Activated CD4-positive, alpha-beta T cell treated with anti-CD3 and anti-CD28 coated beads, Interleukin-2, amount 50 U/mL, for 24 hours (primary cell): ENCODE measurements at places on chromosomes 6 and 20.

- peak; percentile 39 for DNase-seq
Measured at GRCh38 chr6:170516783-170517616, 36.1 kb downstream of the PSMB1 start.

DNA sequence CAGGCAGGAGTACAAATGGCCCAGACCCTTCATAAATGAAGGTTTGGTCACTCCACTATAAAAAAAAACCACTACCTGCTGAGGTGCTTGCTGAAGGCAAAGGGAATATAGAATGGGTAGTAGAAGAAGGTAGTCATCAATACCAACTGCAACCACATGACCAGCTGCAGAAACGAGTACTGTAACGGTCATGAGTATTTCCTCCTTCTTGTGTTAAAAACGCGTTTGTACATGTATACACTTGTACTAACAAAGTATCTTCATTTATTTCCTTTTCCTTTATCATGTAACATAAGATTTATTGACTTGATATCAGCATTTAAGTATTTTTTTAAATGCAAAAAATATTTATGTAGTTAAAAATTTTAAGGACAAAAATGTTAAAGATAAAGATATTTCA, 238.6 kb downstream of the TFAP2B start:
- no peak for DNase-seq

DNA sequence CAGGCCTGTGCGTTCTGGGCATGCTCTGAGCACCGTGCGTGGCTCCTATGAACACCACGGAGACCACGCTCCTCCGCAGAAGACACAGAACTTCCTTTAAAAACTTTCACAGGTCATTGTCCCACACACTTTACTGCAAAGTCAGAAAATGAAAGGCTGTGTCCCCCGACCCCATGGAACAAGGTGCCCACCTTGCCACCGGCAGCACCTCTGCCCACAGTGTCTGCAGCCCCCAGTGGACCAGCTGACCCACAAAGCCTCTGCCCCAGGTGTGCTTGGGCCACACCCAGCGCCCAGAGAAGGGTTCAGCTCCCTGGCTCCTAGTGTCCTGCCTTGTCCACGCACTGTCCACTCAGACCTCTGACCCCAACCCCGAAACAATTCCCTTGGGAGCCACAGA, 8.7 kb downstream of the TAF4 start:
- DNase-seq = no peak

GRCh38 chr6:31470801-31471200, 27.1 kb upstream of the MICB start:
- DNase-seq = no peak

DNA sequence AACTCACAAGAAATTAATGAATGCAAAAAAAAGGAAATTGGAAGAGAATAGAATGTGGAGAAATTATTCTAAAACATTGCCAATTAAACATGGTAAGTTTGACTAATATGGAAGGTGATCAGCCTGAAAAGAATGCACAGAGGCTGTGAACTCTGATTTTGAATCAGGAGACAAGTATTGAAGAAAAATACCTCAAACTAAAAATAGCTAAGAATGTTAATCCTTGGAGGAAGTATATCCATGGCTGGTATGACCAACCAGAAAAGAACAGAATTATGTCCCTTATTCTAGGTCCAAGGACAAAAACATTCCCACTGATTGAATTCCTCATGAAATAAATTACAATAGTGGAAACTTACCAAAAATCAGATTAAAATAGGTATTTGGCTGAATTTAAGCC, 7.3 kb upstream of the RIMS1 start:
- DNase-seq = no peak

DNA sequence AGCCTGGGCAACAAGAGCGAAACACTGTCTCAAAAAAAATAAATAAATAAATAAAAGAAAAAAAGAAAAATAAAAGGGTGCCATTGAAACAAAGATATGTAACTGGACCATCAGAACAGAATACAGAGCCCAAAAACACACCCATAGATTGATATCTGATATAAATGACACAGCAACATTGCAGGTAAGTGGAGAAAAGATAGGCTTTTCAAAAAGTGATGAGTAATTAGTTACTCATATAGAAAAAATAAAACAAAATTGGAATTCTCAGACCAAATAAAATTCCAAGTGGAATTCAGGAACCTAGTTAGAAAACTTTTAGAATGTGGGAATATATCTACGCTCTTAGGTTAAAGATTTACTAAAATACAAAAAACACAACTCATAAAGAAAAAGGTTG, 60.6 kb upstream of the CHD6 start:
- DNase-seq = no peak

- no peak for DNase-seq
Measured at GRCh38 chr6:73363537-73363875, 1.0 kb downstream of the KHDC3L start.

DNA sequence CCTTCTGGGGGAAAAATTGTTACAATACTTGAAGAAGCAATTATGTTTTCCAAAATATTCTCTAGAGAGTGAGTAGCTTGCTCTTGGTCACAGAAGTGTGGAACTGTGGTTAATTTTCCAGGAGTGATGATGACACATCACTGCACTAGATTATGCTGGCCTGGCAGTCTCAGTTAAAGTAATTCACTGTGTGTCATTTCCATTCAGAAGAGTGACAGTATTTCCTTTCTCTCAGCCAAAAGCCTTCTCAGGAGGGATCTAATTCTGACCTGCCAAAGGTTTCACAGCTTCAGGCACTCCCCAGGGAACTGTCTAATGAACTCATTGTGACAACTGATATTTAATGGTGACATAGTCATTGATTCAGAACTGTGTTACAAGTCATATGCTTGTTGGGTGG, 517.5 kb downstream of the TBC1D32 start:
- no peak for DNase-seq

DNA sequence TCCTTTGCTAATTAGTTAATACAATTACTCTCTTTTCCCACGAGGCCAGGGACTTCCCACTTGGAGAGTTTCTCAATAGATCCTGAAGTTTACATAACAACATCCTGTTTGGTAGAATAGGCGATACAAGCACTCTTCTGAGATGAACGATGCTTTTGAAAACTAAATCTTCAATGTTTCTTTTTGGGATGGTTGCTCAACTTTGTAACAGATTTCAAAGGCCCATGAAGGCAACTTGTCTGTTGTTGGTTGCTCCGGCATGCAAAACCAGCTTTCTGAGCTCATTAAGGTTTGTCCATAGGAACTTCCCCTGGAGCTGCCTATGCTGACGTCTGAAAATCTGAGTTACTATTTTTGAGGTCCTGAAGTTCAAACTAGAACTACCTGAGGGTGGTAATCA, 25.9 kb upstream of the ROS1 start:
- DNase-seq = no peak

GRCh38 chr6:72835749-72836148, 213.9 kb downstream of the KCNQ5 start:
- no peak for DNase-seq

DNA sequence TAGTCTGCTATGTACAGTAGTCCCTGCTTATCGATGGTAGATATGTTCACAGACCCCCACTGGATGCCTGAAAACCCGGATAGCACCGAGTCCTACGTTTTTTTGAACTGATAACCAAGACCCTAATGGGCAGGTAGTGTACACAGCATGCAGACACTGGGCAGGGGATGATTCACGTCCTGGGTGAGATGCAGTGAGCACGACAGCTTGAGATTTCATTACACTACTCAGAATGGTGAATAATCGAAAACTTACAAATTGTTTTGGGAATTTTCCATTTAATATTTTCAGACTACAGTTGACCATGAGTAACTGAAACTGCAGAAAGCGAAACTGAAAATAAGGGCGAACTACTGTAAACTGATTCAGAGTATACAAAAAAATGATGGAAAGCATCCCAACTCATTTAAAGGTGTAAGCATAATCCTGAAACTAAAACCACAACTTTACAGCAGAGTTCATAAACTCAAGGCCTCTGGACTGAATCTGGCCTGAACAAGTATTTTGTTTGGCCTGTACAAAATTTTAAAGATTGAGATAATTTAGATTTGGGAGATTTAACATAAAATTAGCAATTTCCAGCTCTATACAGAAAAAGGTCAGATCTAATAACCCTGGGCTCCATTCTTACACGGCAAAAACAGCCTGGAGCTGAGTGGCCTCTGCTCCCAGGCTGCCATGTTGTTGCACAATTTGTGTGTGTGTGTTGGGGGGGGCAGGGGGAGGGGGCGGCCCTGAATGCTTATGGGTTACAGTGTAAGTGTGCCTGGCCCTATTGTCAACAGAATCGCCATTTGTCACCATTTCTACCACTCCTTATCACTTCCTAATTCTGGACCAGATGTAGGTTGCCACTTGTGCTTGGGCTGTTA, 34.9 kb downstream of the RNF24 start:
- DNase-seq = peak; percentile 26

DNA sequence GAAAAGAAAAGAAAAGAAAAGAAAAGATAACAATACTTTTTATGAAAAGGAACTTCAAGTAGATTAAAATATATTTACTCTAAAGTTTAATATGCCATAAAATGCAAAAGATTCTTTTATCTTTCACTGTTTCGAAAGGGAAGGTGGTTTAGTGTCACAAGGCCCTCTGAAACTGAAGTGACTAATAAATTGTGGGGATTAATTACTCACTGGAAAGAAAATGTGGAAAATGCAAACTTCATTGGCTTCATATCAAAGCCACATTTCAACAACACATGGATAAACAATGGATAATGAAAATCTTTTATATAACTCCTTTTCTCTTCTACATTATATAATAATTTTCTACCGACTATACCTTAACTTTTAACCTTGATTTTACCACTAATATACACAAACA, 320.5 kb upstream of the RSPO3 start:
- DNase-seq = no peak

DNA sequence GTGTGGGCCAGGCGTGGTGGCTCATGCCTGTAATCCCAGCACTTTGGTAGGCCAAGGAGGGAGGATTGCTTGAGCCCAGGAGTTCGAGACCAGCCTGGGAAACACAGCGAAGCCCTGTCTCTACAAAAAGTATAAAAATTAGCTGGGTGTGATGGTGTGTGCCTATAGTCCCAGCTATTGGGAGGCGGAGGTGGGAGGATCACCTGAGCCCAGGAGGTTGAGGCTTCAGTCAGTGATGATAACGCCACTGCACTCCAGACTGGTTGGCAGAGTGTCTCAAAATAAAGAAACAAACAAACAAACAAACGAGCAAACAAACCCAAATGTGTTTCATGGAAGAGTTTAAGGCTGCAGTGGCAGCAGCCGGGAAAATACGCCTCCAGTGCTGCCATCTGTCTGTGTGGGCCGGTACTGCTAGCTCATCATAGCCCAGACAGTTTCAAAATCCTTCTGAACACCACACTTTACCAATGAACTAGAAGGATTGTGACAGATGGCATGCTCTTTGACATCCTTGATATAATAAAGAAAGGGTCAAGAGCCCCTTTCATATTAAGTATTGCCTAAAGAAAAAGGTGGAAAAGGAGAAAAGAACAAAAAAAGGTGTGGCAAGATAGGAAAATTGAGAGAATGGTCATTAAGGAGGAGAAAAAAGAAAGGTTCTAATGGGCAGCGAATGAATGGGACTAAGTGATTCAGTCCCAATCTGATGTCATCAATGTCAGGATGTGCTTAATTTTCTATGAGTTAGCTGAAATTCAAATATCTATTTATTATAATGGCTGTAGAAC, 298.6 kb downstream of the SYNE1 start:
- peak; percentile 28 for DNase-seq
